ENCODE measurements at places on chromosomes 3 and 15.

- no peak for DNase-seq
These were observed 208.2 kb upstream of the CMC1 start for GRCh38 chr3:28033059-28033784.

DNA sequence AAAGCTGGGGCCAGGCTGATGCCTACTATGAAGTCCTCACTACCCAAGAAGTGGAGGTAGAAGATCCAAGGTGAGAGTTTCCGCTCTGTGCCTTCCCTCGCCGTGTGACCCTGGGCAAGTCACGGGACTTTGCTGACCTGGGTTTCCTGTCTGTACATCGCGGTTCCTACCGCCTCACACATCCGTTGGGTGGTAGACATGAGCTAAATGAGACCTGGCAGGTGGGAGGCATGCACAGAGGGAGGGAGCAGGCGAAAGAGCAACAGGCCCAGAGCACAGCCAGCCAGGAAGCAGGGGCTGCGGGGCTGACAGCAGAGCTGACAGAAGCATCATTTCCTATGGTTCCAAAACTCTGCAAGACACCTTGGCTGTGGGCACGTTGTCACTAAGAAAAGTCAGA lies 157.3 kb upstream of the BHLHE40 start:
- peak; percentile 66 for DNase-seq

GRCh38 chr15:68819495-68820294 lies 1.0 kb downstream of the ANP32A start:
- peak; percentile 37 for DNase-seq

DNA sequence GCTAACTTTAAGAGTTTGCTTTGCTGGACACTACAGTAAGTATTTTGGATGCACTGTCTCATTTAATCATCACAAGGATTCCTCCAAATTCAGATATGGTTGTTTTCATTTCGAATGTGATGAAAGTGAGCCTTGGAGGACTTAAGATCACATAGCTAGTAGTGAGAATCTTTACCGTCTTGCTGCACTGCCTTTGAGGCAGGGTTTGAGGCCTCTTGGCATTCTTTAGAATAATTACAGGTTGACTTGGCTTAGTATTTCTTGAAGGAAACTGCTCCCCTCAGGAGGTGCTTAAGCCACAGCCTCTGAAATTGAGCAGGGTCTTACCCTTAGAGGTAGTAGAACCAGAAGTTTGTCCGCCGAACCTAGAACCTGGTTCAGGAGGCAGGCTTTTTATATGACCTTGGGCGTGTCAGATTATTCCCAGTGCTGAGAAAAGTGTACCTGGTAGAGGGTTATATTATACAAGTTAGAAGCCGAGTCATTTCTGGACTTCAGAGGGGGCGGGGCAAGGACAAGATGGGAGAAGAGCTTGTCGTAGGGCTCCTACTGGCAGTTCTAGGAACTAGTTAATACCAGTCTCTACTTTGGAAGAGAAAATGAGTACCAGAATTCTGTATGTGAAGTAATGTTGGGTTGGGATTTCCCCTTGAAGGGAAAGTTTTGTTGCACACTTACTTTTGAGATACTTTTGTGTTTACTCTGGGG lies 1.1 kb downstream of the TFG start:
- peak; percentile 70 for DNase-seq

- no peak for DNase-seq
These were observed 171.5 kb downstream of the TCF12 start for GRCh38 chr15:57089815-57090495.

- DNase-seq = no peak
These were observed 38.2 kb downstream of the PCSK6 start for GRCh38 chr15:101451266-101451799.

All from stomach (tissue), 19 donors.